ENCODE measurements at places on chromosomes 3 and 15. TPM values are rescaled to one million over a fixed set of nuclear protein-coding genes. Genes with fewer than 3 reads are reported as not detected.

The FOXB1 gene
- total RNA-seq: not detected

The GUCA1C gene
- total RNA-seq: not detected

The TMCC1 gene
- 27.6 TPM for total RNA-seq

The SCN11A gene
- 0.09 TPM for total RNA-seq

The CX3CR1 gene
- total RNA-seq: 2.7 TPM

The NR2F2 gene
- 48.7 TPM for total RNA-seq

The CA12 gene
- total RNA-seq: 3.0 TPM

The WDR72 gene
- 0.80 TPM for total RNA-seq

The WNT7A gene
- not detected for total RNA-seq

The CLDN18 gene
- total RNA-seq: 0.57 TPM

The PTH1R gene
- 1.3 TPM for total RNA-seq

The IL16 gene
- total RNA-seq: 9.9 TPM

The COL6A5 gene
- total RNA-seq: 0.57 TPM

The LRTM1 gene
- total RNA-seq: 2.0 TPM
